ENCODE measurements at places on chromosomes 6 and 20.

GRCh38 chr6:52356017-52356416 lies 5.9 kb upstream of the PAQR8 start:
- no peak for DNase-seq

DNA sequence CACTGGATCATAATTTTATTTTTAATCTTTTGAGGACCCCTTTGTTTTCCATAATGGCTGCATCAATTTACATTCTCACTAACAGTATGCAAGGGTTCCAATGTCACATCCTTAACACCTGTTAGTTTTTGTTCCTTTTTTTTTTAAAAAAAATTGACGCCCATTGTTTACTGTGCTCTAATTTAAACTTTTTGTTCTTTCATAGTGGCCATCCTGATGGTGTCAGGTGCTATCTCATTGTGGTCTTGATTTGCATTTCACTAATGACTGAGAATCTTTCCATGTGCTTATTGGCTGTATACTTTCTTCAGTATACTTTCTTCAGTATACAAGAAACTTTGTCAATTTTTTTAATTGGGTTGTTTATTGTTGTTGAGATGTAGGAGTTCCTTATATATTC lies 347.0 kb downstream of the RNGTT start:
- no peak for DNase-seq

GRCh38 chr6:106117579-106117978 lies 31.4 kb downstream of the PRDM1 start:
- no peak for DNase-seq

GRCh38 chr6:153130515-153131036 lies 506 bp downstream of the RGS17 start:
- DNase-seq: no peak

GRCh38 chr20:52047811-52048764 lies 143.5 kb downstream of the ZFP64 start:
- no peak for DNase-seq

DNA sequence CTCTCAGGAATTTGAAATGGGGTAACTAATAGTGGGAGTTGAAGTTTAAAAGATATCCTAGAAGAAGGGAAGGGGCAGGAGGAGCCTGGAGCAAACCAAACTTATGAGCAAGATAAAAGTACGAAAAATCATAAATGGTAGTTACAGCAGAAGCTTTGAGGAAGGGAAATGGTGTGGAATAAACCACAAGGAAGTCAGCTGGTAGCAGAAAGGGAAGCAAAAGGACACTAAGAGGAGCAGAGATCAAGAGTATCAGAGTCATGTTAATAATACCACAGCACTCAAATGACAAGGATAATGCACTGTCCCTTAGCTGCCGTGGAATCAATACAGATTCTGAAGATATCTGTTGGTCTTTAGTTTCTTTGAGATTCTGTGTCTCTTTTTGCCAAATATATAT lies 44.9 kb upstream of the CCDC28A start:
- no peak for DNase-seq

DNA sequence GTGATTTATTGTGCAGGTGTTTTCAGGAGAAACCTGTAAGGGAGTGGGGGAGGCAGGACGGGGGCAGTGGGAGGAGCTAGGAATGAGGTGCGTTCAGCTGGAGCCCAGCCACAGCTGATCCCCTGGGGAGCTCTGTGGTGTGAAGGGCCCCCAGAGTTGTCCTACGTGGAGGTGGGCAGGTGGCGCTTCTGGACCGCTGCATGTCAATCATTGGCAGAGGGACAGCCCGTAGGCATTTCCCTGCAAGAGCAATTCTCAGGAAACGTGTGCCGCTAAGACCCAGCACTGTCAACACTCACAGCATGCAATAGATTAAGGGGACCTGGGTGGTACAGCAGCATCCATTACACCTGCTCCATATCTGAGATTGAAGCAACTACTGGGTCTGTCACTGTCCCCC lies 88.0 kb downstream of the PRND start:
- no peak for DNase-seq

DNA sequence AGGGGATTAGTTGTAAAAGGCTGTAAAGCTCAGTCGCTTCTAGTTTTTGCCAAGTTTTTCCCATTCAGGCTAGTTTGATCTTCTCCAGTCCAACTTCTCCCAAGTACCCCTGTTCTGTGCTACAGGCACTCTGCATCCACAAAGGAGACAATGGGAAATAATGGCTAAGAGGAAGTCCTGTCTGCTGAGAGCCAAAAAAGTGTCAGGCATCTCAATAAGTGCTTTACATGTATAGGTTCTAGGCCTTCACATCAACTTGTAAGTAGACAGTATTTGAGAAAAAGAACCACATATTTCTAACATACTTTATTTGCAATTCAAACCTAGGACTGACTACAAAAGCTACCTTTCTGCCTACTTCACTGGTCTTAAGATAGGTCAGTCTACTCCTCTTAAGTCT lies 4.9 kb downstream of the HTR1B start:
- DNase-seq: no peak

DNA sequence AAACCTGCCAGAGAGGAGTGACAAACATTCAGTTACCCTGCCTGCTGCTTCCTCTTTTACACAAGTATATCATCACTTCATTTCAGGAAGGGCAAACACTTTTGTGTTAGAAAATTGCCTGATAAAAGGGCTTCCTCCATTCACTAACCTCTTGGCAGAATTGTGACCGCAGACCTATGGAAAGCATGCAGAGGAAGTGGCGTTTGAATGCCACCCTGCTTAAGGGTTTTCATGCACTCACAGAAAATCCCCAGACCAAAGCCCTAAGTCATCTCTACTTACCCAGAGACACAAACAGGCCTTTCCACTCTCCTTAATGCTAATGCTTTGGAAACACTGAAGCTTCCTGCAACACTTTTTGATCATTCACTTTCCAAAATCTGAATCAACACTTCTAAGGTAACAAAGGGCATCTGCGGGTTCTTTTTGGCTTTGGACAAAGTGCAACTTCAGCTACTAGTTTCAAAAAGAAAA lies 22.1 kb upstream of the RALGAPA2 start:
- no peak for DNase-seq

GRCh38 chr20:51864967-51865366 lies 62.6 kb upstream of the SALL4 start:
- no peak for DNase-seq

- no peak for DNase-seq
Measured at GRCh38 chr20:41078329-41078728, 49.7 kb downstream of the TOP1 start.

DNA sequence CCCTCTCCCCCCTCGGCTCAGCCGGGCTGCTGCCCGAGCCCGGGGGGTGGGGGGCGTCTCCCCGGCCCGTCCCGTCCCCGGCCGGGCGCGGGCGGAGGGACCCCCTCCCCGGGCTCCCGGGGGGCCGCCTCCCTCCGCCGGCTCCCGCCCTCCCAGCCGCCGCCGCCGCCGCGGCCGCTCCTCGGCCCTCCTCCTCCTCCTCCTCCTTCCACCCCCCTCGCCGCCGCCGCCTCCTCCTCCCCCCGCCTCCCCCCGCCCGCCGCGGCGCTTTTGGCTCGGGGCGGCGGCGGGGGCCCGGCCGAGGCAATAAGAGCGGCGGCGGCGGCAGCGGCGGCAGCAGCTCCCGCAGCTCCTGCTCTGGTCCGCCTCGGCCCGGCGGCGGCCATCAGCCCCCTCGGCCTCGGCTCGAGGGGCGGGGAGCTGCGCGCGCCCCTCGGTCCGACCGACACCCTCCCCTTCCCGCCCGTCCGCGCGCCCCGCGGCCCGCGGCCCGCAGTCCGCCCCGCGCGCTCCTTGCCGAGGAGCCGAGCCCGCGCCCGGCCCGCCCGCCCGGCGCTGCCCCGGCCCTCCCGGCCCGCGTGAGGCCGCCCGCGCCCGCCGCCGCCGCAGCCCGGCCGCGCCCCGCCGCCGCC lies 38.7 kb downstream of the GNAS start:
- peak; percentile 62 for DNase-seq

- DNase-seq: no peak
Measured at GRCh38 chr6:66628917-66629316, 921.9 kb upstream of the EYS start.

DNA sequence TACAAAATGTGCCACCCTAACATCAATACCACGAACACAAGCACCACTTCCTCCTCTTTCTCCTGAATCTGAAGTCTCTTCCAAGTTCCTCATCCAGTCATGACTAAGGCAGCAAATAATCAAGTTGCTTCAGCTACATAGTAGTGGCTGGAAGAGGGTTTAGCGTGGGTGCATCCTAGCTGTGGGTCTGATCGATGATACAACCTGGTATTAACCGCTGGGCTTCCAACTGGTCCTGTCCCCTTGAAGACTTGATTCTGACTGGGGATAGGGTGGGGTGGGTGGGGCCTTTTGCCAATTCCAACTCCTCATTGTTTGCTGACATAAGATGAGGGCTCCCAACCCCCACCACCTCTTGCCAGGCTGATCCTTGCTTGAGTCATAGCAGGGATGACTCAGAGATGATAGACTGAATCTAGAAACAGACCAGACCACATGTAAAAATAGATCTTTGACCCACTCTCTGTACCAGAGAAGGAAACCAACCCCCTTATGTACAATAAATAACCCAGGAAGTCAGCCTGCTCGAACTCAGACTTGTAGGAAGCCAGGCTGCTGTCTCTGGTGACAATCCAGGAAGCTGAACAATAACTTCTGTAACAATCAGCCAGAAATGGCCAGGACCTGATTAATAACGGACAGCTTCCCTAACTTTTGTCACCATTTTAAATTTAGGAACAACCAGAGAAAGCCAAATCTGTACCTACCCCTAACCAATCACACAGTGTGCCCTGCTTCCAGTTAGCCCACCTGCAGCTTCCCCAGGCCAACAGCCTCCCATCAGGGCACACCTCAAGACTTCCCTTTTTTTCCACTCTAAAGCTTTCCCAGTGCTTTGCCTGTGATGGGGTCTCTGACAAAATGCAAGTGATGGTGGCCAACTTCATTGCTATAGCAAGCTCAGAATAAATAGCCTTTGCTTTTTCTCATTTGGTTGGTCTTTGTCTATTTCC lies 68.9 kb upstream of the FAM184A start:
- no peak for DNase-seq

- no peak for DNase-seq
Measured at GRCh38 chr6:131216246-131216645, 81.0 kb downstream of the AKAP7 start.

Measured in stimulated activated CD4-positive, alpha-beta T cell treated with anti-CD3 and anti-CD28 coated beads, Interleukin-15, amount 100 ng/mL, for 1 hour (primary cell).